HTR-8/SVneo (cell line): ENCODE measurements at places on chromosomes 1 and 21.
A peak's percentile ranks its signal among the peaks of the same experiment; 100 is the strongest.

GRCh38 chr1:14065486-14065885, 365.5 kb downstream of the PRDM2 start:
- no peak for DNase-seq

DNA sequence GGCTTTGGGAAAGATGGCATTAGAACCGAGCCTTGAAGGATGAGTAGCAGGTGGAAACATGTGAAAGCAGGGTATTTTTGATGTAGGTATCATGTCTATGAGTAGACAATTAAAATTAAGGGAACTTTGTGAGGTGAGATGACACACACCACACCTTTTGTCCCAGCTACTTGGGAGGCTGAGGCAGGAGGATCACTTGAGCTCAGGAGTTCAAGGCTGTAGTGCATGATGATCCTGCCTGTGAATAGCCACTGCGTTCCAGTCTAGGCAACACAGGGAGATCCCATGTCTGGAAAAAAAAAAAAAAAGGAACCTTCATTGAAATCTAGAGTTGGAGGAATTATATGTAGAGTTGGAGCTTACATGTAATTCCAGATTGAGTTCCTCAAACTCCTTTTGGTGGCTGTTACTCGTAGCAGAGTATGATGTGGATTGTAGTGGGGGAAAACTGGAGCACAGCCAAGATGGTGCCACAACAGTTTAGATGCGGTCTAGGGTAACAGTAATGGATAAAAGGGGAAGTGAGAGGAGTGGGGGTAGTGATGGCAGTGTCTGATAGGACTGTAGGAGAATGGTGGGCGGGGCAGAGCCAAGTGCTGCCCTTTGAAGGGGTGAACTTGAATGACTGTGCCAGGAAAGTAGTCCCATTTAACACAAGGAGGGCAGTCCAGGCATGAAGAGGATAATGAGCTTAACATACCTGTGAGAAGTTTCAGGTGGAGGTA, 17.4 kb downstream of the AK4 start:
- DNase-seq: no peak

GRCh38 chr1:6491480-6491962, at the start of gene PLEKHG5:
TSS of gene PLEKHG5 (minus strand) at chr1:6491667. CDS start at chr1:6477571, 14,096 bp downstream.
- DNase-seq: peak; percentile 56

GRCh38 chr1:27106561-27107323, 48.2 kb downstream of the SLC9A1 start:
- DNase-seq: no peak

GRCh38 chr1:24759492-24759891, 14.2 kb downstream of the CLIC4 start:
- DNase-seq: no peak

DNA sequence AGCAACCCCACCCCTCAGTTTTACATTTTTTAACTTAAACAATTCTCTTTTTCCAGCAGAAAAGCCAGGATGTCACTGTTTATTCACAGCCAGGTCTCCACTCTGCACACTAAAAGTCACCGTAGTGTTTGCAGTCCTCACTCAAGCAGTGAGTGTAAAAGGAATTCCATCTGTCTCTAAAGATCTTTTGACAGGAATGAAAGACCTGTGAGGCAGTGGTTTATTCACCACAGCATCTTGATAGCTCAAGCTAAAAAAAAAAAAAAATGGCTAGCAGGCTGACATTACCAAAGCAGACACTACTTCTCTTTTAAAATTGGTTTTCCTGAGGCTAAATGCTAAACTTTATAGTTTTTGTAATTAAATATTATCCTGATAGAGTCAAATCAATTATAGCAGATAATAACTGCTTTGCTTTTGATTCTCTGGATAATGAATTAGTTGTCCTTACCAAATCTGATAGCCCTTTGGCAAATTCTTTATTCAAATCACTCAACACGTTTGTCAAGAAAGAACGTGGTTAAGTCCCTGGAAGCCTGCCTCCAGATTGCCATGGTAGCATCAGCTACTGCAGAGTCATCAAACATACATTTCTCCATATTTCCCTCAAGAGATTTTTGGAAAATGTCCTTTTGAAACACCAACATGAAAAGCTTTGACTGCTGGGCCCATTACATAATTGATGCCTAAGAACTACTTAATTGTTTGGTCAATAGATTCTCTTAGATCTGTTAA, 22.2 kb upstream of the SLC5A9 start:
- DNase-seq: no peak

- peak; percentile 26 for DNase-seq
Observed at GRCh38 chr1:231091831-231092301, 51.8 kb upstream of the FAM89A start.

DNA sequence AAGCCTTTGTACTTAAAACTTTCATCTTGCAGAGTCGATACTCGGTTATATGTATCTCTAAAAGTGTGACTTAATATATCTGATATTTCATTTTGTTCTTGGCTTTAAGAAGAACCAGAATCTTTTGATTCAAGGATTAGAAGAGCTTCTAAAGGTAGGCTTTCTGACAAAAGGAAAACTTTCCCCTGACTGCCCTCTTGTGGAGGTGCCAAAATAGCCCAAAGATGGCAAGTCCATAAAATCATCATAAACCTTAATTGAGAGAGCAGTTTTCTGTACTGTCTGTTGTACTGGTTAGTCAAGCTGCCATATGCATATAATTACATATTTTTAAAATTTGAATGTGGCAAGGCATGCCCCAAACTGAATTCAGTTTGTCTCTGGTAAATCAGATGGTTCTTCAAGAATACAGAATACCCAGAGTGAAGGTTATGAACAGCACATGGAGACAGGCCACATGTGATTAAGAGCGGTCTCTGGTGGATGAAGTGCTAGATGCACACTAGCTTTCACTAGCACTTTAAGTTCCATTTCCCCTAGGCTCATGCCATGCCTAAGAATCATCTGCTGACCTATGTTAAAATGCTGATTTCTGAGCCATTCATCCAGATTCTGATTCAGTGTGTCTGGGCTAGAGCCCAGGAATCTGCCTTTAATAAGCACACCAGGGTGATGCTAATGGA, 27.7 kb upstream of the ELAVL4 start:
- DNase-seq: no peak

- DNase-seq: no peak
Observed at GRCh38 chr1:58726581-58726980, 26.7 kb upstream of the MYSM1 start.

DNA sequence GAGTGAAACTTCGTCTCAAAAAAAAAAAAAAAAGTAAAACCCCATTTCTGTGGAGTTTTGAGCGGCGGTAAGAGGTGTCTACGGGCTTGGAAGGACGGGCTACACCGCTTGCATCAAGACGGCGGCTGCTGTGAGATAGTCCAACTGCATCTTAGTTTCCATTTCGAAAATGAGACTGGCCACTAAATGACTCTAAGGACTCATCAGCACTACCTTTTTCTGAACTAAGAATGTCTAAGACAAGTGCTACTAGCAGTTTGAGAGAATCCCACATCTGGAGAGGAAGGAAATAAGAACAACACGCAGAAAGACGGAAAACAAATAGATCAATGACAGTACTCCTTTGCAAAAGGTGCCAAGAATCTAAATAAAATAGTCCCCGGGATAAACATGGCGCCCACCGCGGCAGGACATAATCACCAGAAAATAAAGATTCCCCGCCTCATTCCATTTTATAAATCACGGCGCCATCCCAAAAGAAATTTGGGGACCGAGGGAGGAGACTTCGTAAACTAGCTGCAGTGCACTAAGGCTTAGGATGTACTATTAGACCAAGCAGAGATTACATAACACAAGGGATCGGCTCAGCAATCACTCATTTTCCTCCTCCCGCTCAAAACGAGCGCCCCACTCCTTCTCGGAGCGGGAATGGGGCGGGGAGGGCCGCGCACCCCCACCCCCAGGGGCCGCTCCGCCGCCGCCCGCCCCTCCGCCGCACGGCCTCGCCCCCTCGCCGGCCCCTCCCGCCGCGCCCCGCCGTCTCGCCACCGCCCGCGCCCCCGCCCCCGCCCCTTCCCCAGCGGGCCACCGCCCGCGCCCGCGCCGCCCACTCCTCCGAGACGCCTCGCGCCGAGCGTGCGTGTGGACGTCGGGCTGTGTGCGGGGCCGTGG, 1.1 kb downstream of the POGZ start:
- peak; percentile 52 for DNase-seq

DNA sequence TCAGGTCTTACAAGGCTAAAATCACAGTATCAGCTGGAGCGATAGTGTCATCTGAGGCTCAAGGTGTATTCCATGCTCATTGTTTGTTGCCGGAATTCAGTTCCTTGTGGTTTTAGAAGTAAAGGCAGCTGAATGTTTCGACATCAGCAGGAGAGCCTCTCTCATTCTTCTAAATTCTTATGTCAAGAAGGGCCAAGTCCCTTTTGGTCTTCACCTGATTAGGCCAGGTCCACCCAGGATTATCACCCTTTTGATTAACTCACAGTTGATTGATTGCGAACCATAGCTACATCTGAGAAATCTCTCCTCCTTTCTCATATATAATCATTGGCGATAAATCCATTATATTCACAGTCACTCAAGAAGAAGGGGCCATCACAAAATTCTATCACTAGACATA, 806.7 kb upstream of the PRMT6 start:
- DNase-seq: no peak

DNA sequence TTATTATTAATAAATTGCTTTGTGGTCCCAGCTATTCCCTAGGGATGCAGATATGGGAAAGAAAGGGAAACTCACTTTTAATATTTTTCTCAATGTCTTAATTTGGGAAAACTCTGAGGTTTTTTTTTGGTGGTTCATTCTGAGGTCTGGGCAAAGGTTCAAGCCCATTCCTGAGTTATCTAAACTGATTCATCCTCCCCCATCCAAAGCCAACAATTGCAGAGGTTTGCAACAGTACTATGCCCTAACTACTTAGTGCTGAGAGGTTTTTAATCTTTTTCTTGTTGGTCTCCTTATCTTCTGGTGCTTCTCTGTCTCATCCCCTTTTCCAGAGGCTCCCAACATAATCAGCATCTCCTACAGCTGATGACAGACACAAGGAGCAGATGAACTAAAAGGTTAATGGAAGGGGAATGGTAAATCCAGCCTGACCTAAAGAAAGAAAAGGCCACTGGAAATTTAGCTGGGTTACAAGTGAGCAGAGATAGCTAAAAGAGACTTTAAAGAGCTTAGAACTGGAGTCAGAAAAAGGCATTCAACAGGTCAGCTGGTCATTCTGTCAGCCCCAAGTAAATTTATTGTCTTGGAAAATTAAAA, 390.4 kb downstream of the TGFB2 start:
- DNase-seq: no peak

GRCh38 chr1:234535763-234536515, 57.0 kb upstream of the TARBP1 start:
- no peak for DNase-seq

DNA sequence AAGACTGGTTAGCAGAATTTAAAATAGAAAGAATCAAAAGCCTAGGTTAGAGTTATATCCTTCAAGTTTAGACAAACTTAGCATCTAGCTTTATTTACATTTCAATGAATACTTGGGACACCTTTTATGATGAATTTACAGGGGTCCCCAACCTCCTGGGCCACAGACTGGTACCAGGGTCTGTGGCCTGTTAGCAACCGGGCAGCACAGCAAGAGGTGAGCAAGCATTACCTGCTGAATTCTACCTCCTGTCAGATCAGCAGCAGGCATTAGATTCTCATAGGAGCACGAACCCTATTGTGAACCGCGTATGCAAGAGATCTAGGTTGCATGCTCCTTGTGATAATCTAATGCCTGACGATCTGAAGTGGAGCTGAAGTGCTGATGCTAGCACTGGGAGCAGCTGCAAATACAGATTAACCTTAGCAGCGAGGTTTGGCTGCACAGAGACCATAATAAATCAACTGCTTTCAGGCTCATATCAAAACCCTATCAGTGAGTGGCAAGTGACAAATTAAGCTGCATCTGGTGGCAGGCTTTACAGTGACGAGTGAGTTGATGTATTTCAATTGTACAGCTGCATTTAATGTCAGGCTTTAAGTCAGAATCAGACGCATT, 82.0 kb downstream of the UCHL5 start:
- DNase-seq: no peak

- no peak for DNase-seq
Observed at GRCh38 chr1:177817937-177818875, 151.7 kb downstream of the SEC16B start.

DNA sequence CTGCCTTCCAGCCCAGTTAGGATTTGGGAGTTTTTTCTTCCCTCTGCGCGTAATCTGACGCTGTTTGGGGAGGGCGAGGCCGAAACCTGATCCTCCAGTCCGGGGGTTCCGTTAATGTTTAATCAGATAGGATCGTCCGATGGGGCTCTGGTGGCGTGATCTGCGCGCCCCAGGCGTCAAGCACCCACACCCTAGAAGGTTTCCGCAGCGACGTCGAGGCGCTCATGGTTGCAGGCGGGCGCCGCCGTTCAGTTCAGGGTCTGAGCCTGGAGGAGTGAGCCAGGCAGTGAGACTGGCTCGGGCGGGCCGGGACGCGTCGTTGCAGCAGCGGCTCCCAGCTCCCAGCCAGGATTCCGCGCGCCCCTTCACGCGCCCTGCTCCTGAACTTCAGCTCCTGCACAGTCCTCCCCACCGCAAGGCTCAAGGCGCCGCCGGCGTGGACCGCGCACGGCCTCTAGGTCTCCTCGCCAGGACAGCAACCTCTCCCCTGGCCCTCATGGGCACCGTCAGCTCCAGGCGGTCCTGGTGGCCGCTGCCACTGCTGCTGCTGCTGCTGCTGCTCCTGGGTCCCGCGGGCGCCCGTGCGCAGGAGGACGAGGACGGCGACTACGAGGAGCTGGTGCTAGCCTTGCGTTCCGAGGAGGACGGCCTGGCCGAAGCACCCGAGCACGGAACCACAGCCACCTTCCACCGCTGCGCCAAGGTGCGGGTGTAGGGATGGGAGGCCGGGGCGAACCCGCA, at the start of gene PCSK9:
TSS of gene PCSK9 (plus strand) at position 207 of the 741 bp plus-strand sequence. CDS start at position 497, 290 bp downstream.
- no peak for DNase-seq

DNA sequence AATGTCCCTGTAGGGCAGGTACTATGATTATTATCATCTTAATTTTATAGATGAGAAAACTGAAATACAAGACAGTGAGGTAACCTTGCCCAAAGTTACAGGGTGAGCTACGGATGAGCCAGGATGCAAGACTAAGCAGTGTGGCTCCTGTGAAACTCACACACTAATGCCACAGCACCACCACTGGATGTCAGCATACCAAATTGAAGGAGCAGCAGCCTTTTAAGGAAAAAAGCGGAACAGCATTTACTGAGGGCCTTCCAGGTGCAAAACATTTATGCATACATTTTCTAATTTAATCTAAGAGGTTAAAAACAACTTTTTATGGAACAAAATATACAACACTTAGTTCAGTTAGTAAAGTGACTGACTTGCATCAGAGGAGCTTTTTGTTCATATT, 41.7 kb downstream of the SEC16B start:
- no peak for DNase-seq

- no peak for DNase-seq
Observed at GRCh38 chr1:110927484-110928075, 36.1 kb downstream of the LRIF1 start.

DNA sequence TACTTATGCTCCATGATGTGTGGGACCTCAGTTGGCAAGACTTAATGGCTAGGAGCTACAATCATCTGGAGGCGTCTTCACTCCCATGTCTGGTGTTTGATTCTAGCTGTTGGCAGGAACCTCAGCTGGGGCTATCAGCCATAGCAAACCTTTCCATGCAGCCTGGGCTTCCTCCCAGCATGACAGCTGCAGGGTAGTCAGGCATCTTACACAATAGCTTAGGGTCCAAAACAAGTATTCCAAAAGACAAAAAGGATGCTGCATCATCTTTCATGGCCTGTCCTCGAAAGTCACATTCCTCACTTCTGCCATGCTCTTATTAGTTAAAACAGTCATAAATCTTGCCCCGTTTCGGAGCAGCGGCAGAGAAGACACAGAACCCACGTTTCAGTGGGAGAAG, 90.9 kb downstream of the LRRC8C start:
- no peak for DNase-seq
